Right lung (tissue), 10 donors: ENCODE measurements at places on chromosomes 4 and X. TPM values are rescaled to one million over a fixed set of nuclear protein-coding genes. Genes with fewer than 3 reads are reported as not detected.

ADAM29 gene
- polyA plus RNA-seq = 0.17 TPM

BGN gene
- 164 TPM for polyA plus RNA-seq

GRCh38 chrX:93673056-93673868 lies at the start of gene NAP1L3:
Gene NAP1L3, minus strand, starts transcription at chrX:93673578. Its CDS starts 274 bp downstream, at chrX:93673304.
- peak; percentile 68 for DNase-seq

DNA sequence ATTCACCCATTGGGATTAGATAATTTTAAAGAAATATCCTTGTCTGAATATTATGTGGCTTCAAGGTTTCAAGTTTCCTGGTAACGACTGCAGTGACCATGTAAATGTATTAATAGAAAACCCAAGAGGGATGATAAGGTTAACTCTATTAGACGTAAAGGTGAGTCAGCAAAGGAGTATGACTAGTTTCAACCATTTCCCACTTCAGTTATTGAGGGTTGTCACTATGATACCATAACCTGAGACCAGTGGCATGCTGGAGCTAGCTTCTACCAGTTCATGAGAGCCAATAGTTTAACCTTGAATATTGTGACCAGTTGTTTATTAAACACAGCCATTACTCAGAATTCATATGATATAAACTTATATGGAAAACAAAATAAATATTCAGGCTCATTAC lies 270.1 kb downstream of the TMA16 start:
- no peak for DNase-seq

SAT1 gene
- 336 TPM for polyA plus RNA-seq

PCDH18 gene
- polyA plus RNA-seq = 108 TPM

FHL1 gene
- polyA plus RNA-seq = 297 TPM

DNA sequence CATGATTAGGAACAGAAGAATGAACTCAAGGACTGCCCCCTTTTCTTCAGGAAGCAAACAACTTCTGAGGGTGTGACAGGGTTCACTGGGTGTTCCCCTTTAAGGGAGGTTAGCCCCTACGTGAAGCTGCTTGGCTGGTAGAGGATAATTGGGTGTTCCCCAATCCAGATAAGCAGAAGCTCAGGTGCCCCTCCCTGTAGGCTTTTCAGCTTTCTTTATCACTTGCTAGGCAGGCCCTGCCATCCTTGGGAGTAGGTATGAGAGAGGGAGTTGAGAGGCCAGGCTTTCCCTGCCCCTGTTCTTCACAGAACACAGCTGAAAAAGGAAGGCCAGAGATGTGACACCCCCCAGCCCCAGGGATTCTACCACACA lies 44.2 kb downstream of the RTL9 start:
- no peak for DNase-seq

GRCh38 chrX:56368962-56369361 lies 136.8 kb downstream of the KLF8 start:
- no peak for DNase-seq

DNA sequence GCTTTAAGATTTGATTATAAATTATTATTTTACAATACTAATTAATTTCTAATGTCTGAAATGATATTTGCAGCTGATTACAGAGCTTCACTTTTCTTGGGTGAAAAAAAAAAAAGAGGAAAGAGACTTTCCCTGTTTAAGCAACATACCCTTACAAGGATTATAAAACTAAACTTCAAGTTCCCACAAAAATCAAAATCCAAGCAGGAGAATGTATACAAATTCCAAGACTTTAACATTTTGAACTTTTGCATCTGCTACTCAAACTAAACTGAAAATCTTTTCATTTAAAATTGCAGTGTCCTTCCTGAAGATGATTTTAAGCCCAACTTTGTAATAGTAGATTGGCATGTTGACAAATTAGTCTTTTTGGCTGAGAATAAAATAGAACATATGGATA lies 742.4 kb upstream of the INTU start:
- no peak for DNase-seq

GRCh38 chr4:152348670-152349069 lies 187.2 kb downstream of the FBXW7 start:
- no peak for DNase-seq

DNA sequence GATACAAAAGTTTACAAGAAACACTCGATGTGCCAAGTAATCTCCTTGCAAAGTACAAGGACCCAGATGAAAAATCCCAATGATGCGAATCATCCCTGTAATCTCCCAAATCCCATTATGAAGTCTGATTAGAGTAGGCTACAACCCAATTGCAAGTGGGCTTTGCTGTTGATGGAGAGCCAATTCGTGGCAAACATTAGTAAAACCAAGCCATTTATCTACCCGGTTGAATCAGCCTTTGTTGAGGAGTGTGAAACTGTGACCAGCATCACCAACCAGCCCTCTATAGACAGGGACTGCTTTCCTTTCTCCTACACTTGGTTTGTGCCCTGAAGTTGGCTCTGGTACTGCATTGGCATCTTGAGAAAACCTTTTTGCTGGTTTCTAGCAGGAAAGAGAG lies 1.2 kb upstream of the PRPS2 start:
- no peak for DNase-seq

DNA sequence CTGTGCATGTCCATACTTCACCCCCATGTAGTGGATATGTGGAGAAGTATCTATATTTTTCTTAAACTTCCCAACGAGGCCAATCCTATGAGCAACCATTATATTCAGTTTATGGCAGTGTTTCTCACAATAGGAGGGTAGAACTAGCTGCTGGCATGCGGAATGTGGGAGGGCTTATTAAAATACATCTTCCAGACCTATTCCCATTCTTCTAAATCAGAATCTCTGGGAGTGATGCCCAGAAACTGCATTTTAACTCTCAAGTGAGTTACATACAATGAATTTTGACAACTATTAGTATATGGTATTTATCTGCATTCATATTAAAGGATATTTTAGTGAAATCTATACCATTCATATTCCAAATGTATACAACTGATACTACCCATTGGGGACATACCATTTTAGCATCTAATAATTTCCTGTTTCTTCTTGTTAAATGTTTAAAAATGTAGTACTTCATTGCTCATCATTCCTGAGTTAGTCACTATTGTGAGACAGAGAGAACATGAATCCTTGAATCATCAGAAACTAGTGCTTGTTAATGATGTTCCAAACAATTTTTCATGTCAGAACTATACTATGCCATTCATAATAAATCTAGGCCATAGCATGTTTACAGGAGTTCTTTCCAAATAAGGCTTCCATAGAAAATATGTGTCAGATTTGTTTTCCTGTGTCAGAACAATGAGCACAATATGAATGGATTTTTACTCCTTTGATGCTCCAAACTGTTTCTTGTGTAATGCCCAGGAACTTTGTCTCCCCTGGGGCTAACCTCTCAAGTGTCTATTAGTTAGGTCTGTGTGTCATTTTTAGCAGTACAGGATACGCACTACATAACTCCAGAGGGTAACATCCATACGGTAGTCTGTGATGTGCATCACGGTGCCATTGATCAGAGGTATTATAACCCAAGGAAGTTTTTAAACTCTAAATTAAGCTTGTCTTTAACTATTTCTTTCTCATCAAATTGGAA lies 198.8 kb upstream of the BMP3 start:
- no peak for DNase-seq

DNA sequence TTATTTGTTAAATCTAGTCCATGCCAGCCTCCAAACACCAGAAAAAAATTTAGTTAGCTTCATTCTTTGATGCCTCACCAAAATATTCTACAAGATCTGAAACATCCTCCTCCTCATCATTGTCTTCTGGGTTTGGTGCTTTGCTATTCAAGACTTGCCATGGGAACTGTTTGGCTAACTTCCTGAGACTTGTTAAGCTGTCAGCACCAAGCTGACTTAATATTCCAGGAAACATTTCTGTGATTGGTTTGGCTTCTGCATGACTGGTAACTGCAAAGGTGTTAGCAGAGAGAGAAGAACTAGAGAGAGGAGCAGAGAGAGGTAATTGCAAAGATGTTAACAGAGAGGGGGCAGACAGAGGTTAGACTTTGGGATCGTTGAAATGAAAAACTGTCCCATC lies 101.3 kb downstream of the PALLD start:
- DNase-seq = no peak

GRCh38 chrX:12011075-12011474 lies 127.2 kb upstream of the FRMPD4 start:
- no peak for DNase-seq

MAGEC2 gene
- polyA plus RNA-seq = not detected

GRCh38 chr4:141036786-141037185 lies 96.5 kb downstream of the RNF150 start:
- no peak for DNase-seq

DNA sequence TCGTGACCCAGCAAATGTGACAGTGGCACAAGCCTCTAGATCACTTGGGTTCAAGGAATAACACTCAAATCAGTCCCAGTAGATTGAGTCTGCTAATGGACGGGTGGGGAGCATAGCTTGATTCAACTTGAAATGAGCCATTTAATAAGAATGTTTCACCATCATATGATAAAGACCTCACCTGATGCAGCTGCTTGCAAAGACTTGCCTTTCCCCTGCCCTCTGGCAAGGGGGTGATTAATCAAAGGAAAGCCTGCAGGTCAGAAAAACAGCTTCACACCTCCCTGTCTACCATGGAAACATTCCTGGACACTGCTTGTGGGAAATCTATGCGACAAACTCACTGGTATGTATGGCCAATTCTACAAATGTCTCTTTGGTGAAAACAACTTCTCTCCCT lies 54.5 kb downstream of the CD99L2 start:
- DNase-seq = no peak

- no peak for DNase-seq
Measured at GRCh38 chr4:136032391-136032790, 1499.9 kb downstream of the PCDH18 start.

VSIG1 gene
- 0.31 TPM for polyA plus RNA-seq

PHKA1 gene
- polyA plus RNA-seq = 5.3 TPM

DNA sequence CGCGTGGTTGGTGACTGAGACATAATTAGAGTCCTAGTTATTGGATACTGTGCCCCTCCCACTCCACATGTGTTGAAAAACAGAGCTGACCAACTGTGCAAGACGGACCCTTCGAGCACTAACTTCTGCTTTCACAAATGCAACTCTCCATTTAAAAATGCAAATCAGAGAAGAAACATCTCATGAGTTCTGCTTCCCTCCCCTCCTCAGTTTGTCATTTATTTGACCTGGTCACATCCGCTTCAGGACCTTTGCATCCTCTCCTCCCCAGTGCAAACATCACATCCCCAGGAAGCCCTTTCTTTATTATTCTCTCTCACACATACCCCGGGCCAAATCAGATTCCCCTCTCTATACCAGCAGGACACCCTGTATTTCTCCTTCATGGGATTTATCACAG lies 38.1 kb upstream of the NOCT start:
- DNase-seq = no peak

DNA sequence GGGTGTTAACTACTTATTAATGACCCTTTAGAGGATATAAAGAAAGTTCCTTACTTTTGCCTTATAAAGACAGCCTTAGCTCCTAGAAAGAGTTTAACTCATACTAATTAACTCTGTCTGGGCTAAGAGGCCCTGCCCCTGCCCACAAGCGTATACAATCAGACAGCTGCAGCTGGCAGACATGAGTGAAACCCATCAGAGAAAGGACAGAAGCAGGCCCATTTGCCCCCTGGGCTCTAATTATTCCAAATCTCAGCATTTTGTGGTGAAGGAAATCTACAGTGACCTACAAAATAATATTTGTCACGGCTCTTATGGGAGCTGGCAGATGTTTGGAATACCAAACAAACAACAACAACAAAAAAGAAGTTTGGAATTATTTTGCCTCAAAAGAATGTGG lies 71.8 kb downstream of the CHRDL1 start:
- no peak for DNase-seq

- DNase-seq = no peak
Measured at GRCh38 chr4:189597341-189597740, 343.3 kb upstream of the FRG1 start.

GRCh38 chrX:70338290-70338689 lies 48.4 kb downstream of the KIF4A start:
- no peak for DNase-seq

SHISA3 gene
- polyA plus RNA-seq = 49.3 TPM
